ENCODE measurements at places on chromosomes 12 and 14. TPM values are rescaled to one million over a fixed set of nuclear protein-coding genes. Genes with fewer than 3 reads are reported as not detected.

C12orf54 gene
- not detected for total RNA-seq

GARIN6 gene
- total RNA-seq, result not detected

SOX5 gene
- 134 TPM for total RNA-seq

BMP4 gene
- 3.0 TPM for total RNA-seq

SYNE2 gene
- 20.1 TPM for total RNA-seq

PLEKHG7 gene
- total RNA-seq, result not detected

KRT82 gene
- not detected for total RNA-seq

TPPP2 gene
- total RNA-seq, result not detected

GPATCH2L gene
- 32.5 TPM for total RNA-seq

SLC5A8 gene
- not detected for total RNA-seq

OR6C2 gene
- total RNA-seq, result not detected

NDRG2 gene
- 3.4 TPM for total RNA-seq

PLA2G1B gene
- total RNA-seq, result not detected

P2RX7 gene
- total RNA-seq, result 0.75 TPM
